ENCODE measurements at places on chromosomes 6 and 20.

DNA sequence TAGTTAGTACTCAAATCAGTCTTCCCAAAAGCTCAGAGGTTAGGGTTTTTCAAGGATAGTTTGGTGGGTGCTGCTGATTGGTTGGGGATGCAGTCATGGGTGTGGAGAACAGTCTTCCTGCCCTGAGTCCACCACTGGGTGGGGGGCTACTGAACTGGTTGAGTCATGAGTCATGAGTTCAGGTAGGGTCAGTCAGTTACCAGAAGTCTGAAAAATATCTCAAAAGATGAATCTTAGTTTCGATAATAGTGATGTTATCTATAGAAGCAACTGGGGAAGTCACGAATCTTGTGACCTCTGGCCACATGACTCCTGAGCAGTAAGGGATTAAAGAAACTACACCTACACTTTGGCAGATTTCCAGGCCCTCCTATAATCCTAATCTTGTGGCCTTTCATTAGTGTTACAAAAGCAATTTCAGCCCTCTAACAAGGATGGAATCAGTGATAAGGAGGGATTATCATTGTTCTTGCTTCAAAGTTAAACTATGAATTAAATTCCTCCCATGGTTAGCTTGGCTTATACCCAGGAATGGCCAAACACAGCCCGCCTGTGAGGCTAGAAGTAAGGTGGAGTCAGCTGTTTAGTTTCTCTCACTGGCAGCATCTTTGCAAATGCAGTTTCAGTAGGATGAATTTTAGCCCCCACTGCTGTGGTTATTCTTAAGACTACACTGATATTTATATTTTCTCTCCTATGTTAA, 33.3 kb upstream of the NKAIN2 start:
- no peak for DNase-seq

GRCh38 chr20:61184194-61184593, 67.9 kb upstream of the CDH4 start:
- DNase-seq: no peak

DNA sequence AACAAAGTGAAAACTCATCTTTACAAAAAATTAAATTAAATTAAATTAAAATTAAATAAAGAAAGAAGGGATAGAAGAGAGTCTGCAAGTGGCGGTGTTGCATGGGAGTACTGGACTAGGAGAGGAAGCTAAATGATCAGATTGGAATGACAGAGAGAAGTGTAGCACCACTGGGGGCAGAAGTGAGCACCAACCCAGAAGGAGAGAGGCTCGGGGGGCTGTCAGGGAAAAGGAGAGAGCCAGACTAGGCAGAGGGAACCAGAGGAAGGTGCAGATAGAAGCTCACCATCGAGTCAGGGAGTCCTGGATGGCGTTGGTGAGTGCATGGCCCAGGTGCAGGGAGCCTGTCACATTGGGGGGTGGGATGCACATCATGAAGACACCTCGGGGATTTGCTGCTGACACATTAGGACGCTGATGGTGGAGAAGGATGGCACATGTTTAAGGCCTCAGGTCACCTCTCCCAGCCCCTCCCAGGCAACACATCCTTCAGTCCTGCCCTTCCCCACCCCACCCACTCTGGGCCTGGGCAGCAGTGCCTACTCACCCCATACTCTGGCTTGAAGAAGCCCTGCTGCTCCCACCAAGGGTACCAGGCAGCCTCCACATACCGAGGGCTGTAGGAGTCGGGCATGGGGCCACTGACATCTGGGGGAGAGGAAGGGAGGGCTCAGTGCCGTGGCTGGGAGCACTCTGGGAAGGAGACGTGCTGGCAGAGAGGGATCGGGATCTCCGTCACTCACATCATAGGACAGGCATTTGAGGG, 4.0 kb downstream of the VARS1 start:
- DNase-seq: no peak

- DNase-seq: no peak
Observed at GRCh38 chr6:93036835-93037234, 382.5 kb downstream of the EPHA7 start.

GRCh38 chr6:36119209-36119608, 11.1 kb upstream of the MAPK13 start:
- no peak for DNase-seq

DNA sequence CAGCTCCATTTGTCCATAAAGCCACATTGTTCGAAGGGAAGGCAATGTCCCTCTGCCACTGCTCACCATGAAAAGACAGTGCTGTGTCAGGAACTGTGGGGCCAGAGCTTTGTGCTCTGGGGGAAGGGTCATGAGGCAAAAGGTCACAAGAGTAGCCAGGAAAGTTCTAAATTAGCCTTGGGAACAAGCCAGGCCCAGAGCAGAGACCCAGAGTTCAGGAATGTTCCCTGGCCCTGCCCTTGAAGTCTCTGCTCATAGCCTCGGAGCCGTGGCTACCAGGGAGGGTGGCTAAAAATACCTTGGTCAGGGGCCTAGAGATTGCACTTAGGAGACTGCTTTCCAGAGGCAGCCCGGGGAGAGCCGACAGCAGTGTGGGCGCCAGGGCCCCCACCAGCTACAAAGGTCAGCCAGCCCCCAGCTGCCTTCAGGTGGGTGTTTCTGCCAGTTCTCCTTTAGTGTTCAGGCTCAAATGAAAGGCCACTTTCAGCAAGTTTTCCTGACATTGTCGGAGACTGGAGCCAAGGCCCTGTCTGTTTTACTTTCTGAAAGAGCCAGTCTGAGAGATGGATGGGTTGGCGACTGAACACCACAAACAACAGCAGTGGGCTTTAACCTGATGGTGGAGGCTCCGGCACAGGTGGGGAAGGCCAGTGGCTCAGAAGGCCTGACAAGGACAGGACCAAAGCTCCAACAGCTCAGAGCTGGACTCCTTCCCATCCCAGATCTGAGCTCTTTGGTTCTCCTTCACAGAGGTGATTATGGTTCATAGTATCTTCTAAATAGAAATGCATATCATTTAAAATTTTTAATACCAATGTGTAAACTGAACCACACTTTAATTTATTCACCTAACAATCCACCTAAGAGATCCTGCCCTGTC, 76.2 kb downstream of the CDH26 start:
- no peak for DNase-seq

DNA sequence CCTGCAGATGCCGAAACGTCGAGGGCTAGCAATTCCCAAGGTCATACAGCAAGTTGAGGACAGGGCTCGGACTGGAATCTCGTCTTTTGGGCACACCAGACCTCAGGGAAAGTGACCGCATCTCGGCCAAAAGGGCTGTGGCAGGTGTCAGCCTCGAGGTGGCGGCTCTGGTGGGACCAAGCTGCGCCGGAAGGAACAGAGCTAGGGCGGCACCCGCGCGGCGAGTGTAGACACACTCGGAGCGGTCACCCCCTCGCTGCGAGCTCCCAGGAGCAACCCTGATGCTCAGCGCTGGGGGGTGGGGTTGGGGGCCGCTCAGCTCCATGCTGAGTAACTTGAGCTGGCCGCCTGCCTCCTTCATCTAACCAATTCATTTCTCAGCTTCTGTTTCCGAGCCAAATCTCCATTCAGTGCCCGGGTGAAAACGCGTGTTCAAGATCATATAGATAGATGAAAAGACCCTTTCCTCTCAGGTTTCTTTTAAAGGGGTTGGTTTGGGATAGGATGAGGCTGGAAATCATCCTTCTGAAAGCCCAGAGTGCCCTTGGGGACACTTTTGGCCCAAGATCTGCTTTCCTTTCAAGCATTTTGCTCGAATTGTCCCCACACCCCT, 2.2 kb upstream of the TUBB2B start:
- DNase-seq: no peak

DNA sequence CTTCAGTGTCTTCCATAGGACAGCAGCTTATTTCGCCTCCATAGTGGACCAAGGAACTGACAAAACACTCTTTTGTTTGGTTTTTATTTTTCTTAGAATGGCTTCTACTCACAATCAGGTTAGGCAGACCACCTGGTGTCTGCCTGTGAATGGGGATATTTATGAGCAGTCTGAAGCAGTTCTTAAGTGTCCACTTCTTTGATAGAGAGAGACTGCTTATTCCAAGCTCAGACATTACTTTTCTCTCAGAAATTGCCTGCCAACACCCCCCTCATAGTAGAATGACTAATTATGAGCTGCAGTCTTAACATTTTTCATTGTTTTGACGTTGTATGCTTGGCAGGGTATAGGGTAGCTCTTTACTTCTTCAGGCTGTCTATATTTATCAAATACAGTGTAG, 174.7 kb downstream of the ZFAND3 start:
- DNase-seq: no peak

DNA sequence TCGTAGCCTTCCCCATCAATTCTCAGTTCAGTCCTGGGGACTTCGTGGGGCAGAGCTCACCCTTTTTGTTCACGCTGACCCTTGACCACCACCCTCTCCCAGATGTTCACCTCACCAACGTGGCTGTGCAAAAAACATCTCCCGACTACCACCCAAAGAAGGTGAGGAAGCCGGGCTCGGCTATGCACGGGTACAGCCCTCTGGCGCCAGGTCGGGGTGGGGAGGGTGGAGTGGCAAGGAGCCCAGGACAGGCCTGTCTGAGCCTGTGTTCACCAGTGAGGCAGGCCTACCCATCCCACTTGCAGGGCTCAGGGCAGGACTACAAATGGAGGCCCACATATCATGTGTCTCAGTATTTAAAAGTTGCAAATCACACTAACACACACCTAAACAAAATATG, 18.1 kb downstream of the PDRG1 start:
- no peak for DNase-seq

DNA sequence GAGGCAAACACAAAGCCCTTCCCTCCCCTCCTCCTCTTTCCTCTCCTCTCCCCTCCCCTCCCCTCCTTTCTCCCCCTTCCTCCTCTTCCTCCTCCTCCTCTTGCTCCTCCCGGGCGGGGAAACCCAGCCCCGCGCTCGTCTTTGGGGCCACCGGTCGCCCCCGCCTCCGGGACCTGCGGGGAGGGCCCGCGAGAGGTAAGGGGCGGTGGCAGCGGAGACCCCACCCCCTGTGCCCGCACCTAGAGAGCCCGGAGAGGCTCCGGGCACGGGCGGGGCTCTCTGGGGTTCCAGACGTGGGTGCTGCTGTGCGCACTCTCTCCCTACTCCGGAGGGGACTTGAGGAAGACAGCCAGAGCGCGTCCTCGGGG, at the start of gene RIN2:
Gene RIN2, plus strand, starts transcription at position 126 of the 368 bp plus-strand sequence. CDS start 131,344 bp downstream, outside the sequence.
- no peak for DNase-seq

- DNase-seq: no peak
Observed at GRCh38 chr6:12083763-12084162, 71.7 kb downstream of the HIVEP1 start.
